ENCODE measurements at places on chromosomes 2 and 18.

DNA sequence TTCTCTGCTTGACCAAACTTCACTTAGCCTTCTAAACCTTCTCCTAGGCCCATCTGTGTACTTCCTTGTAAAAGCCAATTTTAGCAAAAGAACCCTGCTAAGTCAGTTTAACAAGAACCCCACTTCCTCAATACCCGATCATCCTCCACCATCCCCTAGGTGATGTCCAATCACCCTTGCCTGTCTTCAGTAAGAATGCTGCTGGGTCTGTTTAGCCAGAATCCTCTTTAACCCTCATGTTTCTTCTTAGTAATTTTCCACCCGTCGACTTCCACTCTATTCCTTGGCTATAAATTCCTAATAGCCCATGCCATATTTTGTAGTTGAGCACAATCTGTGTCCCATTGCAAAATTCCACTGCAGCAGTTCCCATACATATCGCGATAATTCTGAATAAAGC is 780.0 kb upstream of the RAB6C start:
- no peak for DNase-seq

DNA sequence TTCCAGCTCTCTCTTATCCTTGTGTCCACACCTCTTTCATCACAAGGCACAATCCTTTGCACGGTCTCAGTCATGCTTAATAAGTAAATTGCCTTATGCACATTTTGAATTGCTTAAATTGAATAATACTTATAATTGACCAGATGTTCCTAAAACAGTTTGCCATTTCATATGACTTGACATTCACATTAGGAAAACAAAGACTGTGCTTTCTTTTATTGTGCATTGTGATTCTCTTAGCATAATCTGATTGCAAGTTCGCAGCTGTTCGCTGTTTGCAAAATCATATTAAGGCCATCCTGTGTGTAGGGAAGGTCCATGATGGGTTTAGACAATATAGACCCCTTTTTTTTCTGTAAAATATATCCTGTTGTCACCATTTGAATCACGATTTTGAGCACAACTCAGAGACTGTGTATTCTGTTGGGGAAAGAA is 75.6 kb downstream of the RNF144A start:
- no peak for DNase-seq

DNA sequence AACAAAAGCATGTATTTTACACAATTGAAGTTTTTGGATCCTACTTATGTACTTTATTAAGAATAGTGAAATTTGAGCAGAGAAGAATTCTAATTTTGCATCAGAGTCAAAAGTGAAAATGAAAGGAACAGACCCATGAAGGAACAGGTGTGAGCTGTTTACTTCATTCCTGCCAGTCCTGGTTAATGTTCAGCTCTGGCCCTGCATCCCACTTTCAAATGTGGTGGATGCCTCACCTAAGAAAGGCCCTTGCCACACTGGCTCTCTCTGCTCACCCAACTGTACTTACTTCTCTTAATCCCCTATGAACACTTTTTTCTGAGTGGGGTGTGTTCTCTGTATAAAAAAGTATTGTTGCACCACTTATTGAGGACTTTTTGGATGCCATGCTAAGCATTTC is 22.2 kb downstream of the FAM110C start:
- no peak for DNase-seq

DNA sequence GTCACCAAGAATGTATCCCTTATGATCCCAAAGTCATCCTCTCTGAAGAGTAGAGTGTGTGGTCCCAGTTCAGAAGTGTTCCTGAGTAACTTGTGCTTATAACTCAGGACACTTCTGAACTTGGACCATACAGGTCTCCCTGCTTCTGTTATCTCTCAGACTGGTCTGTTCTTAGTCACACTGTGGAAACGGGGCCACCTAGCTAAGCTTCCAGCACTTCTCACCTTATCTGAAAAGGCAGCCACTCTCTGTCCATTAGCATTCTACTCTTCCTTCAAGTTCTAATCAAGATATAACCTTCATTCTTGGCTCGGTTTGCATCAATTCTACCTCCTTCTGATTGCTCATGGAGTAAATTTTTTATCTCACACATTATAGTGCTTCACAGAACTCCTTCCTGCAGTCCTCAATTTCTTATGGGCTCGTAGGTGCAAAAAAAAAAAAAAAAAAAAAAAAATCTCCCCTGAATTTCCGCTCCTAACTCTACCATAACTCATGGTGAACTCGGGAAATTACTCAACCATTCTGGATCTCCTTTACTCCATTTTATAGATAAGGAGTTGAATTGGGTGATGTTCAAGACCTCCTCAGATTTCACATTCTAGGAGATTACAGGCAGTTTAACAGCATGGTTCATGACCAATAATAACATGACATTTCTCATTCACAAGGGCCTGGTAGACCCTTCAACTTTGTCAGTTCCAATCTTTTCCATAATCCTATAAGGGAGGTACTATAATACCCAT is 108.4 kb downstream of the TACR1 start:
- no peak for DNase-seq

GRCh38 chr2:229784791-229785190 is 70.4 kb upstream of the DNER start:
- no peak for DNase-seq

DNA sequence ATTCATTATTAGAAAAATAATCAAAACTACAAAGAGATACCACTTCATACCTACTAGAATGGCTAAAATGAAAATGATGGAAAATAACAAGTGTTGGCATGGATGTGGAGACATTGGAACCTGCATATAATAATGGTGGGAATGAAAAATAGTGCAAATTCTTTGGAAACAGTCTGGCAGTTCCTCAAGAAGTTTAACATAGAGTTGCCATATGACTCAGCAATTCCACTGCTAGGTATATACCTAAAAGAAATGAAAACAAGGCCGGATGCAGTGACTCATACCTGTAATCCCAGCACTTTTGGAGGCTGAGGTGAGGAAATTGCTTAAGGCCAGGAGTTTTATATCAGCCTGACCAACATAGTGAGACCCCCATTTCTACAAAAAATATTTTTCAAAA is 41.6 kb upstream of the ACYP2 start:
- DNase-seq: no peak

GRCh38 chr2:231684314-231685223 is 23.8 kb upstream of the PTMA start:
- DNase-seq: no peak

DNA sequence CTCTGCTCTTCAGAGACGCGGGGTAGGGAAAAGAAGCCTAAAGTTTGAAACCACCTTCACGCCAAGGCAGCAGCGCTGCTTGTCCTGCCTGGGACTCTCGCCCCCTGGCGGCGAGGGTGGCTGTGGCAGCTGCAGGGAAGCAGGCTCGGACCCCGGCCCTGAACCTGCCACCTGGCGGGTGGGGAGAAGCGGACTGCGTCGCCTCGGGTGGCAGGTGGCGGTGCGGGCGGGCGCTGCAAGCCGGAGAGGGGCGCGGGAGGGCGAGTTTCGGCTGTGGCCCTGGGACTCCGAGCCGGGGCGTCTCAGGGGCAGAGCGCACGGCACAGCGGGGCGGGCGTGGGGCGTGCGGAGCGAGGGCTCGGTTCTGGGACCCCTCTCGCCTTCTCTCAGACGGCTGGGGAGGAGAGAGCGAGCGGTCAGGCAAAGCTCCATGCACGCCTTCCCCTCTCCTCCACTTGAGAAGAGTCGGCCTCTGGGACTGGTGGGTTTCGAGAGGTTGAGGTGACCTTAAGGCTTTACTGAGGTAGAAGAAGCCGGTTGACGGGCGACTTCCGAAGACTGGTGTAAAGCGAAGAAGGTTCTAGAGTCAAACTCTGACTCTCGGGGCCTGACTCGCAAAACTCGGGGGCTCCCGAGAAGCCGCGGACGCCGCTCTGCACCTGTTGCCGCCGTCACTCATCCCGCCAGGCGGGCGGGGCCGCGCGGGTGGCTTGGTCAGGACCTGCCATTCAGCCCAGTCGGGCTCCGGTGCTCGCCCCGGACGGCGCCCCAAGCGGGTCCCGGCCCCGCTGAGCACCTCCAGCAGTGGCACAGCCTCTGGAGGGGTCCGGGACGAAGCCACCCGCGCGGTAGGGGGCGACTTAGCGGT is 1.1 kb upstream of the BOLL start:
- peak; percentile 10 for DNase-seq

GRCh38 chr2:51000849-51001617 is 30.9 kb downstream of the NRXN1 start:
- DNase-seq: no peak

DNA sequence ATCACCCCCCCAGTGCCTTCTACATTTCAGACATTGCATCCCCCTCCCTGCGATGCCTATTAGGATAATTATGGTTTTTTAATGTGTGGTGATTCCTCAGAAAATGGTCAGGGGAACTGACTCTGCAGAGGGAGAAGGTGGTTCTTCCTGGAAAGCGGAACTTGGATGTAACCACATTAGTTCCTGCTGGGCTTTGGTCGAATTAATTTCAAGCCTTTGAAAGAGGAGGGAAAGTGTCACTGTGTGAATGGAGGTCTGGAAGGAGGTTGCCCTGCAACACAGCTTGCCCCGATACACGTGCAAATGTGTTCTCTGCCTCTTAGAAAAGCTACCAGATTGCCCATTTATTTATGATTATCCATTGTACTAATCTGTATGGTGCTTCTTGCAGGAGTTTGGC is 63.2 kb upstream of the TPO start:
- no peak for DNase-seq

- DNase-seq: no peak
Observed at GRCh38 chr2:226118471-226119429, 680.9 kb downstream of the IRS1 start.

DNA sequence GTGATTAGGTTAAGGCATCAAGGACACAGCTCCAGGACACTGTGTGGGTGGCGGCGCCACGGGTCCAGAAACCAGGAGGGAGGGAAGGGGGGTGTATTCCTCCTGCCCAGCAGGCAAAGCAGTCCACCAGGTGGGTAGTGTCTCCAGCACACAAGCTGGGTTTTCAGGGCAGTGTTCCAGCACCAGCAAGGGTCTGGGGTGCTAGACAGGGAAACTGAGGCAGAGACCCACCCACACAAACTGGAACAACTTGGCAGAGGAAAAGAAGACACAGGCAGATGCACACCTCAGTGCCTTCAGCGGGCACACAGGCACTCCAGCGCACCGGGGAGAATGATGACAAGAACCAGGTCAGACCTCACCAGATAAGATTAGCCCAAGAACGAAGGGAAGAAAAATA is 28.4 kb upstream of the GNAL start:
- no peak for DNase-seq

- no peak for DNase-seq
Observed at GRCh38 chr18:79540161-79540903, 139.3 kb upstream of the CTDP1 start.

GRCh38 chr2:23127465-23127864 is 257.5 kb upstream of the KLHL29 start:
- no peak for DNase-seq

GRCh38 chr2:162215162-162215561 is 28.1 kb downstream of the FAP start:
- no peak for DNase-seq

DNA sequence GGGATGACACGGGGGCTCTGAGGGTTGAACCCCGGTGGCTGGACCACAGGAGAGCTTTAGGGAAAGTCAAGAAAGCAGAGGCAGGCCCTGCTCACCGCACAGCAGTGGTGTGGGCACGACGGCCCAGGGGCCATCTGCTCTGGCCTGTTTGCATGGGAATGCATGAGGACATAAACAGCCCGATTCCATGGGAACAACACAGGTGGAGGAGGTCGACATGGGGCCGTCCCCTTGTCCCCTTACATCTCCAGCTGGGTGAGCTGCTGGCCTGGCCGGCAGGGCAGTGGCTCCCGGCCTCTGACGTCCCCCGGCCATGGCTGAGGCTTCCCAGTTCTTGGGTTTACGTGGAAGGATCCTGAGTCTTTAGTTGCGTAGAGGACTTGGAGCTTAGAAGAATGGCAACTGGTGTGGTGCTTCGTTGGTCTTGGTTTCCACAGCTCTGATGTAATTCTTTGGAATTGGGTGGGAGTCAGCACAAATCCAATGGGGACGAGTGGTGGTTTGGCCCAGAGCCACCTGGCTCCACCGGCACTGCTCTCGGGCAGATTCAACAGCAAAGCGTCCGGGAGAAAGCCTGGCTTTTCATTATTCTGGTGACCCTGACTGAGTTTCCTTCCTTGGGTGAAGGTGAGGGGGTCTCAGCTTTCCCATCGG is 98.3 kb upstream of the HDAC4 start:
- no peak for DNase-seq

DNA sequence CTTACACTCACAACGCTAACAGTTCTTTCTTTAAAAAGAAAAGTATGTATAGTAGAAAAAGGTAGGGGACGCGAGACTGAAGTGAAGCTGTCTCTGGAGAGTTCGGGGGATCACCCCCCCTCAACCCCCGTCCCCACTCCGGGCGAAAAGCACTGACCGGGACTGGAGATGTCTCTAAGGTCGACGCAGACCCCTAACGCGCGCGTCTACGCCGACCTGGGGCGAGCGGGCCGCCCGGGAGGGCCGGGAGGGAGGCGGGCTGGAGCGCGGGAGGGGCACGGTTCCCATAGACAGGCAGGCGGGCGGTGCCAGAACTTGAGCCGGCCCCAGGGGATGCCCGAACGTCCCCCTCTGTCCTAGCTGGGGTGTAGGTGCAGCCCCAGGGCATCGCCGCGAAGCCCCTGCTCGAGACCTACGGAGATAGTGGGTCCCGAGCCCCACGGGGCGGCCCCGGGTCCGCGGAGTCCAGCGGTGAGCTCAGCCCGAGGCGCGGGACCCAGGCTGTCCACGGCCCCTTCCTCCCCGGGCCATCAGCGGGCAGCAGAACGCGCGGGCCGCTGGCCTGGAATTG is 82.2 kb downstream of the CHRNA1 start:
- no peak for DNase-seq

DNA sequence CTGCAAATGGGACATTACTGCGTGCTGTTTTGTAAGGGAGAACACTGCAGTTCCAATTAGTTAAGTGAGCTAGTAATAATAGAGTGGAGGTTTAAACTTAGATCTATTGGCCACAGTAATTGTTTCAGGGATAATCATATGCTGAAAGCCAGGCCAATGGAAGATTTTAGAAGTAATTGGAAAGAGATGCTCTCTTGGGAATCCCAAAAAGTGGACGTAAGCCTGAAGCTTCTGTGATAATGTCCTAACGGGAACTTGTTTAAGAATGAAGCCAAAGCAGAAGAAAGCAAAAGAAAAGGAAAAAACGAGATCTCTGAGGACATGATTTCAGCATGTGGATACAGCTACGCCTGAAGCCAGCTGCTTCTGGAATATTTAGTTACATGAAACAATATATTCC is 594.6 kb downstream of the SLC4A3 start:
- DNase-seq: no peak

DNA sequence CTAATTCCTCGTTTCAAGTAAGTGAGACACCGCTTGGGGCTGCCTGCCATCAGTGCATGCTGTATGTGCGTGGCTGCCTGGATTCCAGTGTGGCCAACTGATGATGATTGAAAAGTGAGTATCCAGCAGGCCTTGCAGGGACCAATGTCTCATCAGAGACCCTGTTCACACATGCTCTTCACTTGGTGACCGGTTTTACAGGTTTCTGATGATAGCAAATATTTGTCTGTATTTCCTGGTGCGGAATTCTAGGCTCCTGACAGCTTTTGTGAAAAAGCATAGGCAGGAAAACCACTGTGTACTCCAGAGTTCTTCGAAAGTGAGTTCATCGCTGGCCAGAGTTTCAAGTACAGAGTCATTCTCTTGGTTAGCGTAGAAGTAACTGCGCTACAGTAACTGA is 13.8 kb upstream of the YWHAQ start:
- DNase-seq: no peak
